Activated T-helper 1 cell treated with anti-CD3 and anti-CD28 coated beads, Interleukin-12 subunit alpha, Interleukin-12 subunit beta, Interleukin-2, Interleukin-4 antibody, amounts not matched to agents 30 ng/mL and 10 ng/mL and 1 ng/mL, durations not matched to agents 14 hours and 24 hours and 36 hours (primary cell): ENCODE measurements at places on chromosomes 4 and X. TPM values are rescaled to one million over a fixed set of nuclear protein-coding genes. Genes with fewer than 3 reads are reported as not detected.

DNA sequence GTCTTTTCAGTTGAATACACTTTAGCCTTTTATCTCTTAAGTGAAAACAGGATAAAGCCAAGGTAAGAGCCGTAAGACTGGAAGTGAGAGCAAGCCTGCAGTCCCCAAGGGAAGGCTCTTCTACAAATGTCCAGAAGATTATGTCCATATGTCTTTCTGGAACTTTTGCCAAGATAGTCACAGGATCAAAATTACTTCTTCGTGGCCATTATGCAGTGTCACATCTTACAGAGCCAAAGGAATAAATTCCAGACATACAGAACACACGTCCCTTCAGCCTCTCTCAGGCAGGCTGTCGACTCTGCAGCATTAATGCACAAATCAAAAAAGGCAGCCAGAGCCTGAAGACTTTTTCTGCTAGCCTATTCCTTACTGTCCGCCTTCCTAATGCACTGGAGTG lies 10.9 kb upstream of the GATB start:
- no peak overlapping the region for H3K27ac ChIP-seq
- no peaks in the 10 kb centered on the region for H3K4me1 ChIP-seq
- H3K27me3 ChIP-seq = peaks cover 18% of the 10 kb centered on the region

- no peaks in the 10 kb centered on the region for H3K27me3 ChIP-seq
- H3K4me1 ChIP-seq = peaks cover 7% of the 10 kb centered on the region
- H3K27ac ChIP-seq = no peak overlapping the region
- H3K36me3 ChIP-seq = no peaks in the 10 kb centered on the region
- DNase-seq = no peak
- no peak overlapping the region for H3K4me3 ChIP-seq
These were observed 72.8 kb downstream of the CLCN5 start for GRCh38 chrX:49995107-49995731.

GRCh38 chrX:109672239-109672638 lies 47.3 kb upstream of the KCNE5 start:
- no peaks in the 10 kb centered on the region for H3K27me3 ChIP-seq
- peaks cover 23% of the 10 kb centered on the region for H3K36me3 ChIP-seq
- H3K27ac ChIP-seq = no peak overlapping the region
- no peak overlapping the region for H3K4me3 ChIP-seq
- no peaks in the 10 kb centered on the region for H3K4me1 ChIP-seq

DNA sequence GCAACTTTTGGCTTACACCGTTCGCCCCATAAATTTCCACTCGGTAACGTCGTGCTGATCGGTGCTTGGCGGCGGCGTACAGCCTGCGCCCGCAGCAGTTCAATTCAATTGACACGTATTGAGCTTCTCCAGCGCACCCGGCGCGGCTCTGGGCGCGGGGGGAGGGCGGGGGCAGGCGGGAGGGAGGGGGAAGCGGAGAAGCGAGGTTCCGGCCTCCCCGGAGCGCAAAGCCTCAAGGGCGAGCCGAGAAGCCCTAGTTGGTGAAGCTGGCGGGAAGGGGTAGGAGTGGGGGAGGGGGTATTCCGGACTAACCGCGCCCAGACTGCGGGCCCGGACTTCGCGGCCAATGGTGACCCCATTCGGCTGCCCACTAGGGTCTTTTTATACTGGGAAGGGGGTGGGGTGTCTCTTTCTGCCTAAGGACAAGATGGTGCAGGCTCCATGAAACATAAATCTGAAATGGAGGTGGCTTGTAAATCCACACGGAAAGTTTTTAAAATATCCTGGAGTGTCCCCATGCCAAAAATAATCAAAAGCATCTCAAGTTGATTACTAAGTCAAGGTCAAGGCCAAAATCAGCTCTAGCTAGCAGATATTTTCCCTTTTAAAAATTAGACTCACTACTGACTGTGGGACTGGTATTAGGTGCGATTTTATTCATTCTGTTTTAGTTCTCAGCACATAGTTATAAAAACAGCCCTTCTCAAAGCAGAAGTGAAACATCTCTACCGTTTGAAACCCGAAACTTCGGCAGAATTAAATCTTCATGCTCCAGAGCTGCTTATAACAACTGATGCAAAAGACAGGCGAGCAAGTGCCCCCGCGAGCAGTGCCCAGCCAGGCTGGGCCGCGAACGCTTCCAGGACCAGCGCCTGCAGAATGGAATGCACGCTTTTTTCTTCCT lies 1.5 kb upstream of the BCOR start:
- no peaks in the 10 kb centered on the region for H3K36me3 ChIP-seq
- H3K4me1 ChIP-seq = peaks cover 5% of the 10 kb centered on the region
- H3K4me3 ChIP-seq = peak overlapping the region; percentile 87
- H3K27ac ChIP-seq = peak overlapping the region; percentile 88

Gene WNK3
- 0.02 and 0.16 TPM in 2 replicates for total RNA-seq

Gene GAGE12E
- total RNA-seq = not detected in 2 replicates
